ENCODE measurements at places on chromosomes 4 and X.
A peak's percentile ranks its signal among the peaks of the same experiment; 100 is the strongest.

DNA sequence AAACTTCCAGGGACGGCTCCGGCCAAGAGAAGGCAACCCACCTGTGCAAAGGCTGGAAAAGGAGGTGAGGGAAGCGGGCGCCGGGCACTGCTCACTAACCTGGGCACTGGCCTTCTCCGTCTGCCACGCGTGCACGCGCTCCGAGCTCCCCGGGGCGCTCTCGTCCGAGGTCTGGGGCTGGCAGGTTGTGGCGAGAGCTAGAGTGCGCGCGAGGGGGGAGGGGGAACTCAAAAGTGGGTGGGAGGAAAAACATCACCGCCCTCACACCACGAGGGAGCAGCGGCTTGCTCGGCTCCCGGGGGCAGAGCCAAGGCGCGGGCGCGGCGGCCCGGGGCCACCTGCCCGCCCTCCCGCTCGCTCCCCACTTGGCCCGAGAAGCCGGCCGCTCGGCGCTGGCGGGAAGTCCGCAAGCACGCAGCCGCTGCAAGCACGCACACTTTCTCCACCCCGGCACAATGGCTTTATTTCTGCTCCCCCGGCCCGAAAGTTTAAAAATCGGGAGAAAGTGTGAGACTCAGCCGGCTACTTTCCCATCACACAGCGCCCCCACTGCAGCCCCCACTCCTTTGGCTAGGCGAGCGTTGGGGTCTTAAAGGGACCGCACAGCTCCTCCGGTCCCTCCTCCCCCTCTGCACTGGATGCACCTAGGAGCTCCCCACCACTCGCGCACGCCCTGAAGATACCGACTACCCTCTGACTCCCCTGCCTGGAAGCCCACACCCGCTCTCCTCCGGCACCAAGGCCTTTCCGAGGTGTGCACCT, at the start of gene CHRDL1:
Gene CHRDL1 (minus strand): TSS at position 173 of the 762 bp plus-strand sequence. CDS start 3,636 bp downstream, outside the sequence.
- DNase-seq = peak; percentile 50

GRCh38 chrX:24658421-24658820, 11.3 kb upstream of the PCYT1B start:
- no peak for DNase-seq

- DNase-seq = no peak
Observed at GRCh38 chr4:81152839-81153713, 61.9 kb downstream of the PRKG2 start.

DNA sequence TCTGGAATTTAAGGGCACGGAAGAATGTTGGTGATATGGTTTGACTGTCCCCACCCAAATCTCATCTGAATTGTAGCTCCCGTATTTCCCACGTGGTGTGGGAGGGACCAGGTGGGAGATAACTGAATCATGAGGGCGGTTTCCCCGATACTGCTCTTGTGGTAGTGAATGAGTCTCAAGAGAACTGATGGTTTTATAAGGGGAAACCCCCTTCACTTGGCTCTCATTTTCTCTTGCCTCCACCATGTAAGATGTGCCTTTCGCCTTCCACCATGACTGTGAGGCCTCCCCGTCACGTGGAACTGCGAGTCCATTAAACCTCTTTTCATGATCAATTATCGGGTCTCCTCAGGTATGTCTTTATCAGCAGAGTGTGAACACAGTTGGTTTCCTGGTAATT, 25.6 kb upstream of the DHRSX start:
- no peak for DNase-seq

GRCh38 chr4:67700116-67700737, 728 bp downstream of the UBA6 start:
- no peak for DNase-seq

DNA sequence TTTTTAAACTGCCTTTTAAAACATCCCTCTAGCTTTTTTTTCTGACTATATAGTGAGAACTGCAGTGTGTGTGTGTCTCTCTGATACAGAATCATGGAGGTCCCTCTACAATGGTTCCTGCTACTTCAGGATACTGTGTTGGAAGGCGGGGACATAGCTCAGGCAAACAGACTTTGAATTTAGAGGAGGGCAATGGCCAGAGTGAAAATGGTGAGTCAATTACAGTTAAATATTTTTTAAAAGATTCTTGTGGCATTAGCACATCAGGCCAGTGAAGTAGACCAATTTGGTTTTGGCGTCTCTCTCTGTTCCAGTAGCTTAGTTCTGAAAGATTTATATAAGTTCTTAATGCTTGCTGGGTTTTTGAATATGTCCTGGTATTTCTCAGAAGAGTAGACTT, 47.1 kb downstream of the ALG13 start:
- no peak for DNase-seq

GRCh38 chrX:119410027-119410819, 11.1 kb downstream of the SLC25A43 start:
- DNase-seq = peak; percentile 49
